Stimulated activated CD4-positive, alpha-beta T cell treated with anti-CD3 and anti-CD28 coated beads, Interleukin-2, amount 100 ng/mL, for 24 hours (primary cell): ENCODE measurements at places on chromosomes 7 and 10.

DNA sequence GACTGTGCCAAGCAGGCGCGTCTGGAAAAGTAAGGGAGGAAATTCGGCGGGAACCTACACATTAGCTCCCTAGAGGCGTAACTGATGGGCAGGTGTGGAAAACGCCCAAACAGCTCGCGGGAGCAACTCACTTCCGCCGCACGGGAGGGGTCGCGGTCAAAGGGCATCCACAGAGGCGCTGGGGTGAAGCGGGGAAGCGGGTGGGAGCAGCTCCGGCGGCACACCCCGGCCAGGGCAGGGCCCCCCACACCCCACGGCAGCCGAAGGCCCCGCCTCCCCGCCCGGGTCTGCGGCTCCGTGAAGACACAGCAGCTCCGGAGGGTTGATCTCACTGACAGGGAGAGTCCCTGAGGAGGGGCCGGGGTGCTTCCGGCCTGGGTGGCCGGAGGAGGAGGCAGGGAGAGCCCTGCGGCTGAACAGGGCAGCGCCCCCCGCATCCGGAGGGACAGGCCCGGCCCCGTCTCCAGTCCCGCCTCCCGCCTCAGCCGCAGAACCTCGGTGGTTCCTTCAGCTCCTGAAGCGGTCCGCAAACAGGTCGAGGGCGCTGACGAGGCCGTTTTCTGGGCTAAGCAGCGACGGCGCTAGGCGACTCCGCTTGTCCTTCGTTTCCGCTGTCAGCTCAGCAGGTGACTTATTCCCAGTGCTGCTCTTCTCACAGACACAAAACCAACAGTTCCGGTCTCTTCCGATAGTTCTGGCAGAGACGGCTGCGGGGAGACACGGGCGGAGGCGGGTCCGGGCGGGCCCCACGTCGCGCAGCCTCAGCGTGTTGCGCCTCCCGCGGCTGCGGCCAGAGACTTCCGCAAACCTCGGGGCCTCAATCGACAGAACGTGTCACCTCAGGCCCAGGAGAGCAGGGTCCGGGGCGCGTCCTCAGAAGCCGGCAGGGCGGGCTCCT, 276.1 kb downstream of the DNAJB6 start:
- peak; percentile 48 for DNase-seq

DNA sequence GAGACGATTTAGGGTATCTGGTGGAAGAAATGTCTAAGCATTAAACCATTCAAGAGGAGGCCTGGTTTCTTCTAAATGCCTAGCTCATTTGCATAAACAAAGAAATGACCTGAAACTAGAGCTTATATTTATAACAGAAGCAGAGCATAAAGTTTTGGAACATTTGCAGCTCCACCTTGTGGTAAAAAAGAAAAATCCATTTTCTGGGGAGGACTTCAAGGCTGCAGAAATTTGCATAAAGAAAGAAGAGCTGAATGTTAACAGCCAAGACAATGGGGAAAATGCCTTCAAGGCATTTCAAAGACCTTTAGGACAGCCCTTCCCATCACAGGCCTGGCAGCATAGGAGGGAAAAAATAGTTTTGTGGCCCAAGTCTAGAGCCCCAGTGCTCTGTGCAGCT, 362.0 kb downstream of the ZNF248 start:
- no peak for DNase-seq

- no peak for DNase-seq
These were observed 167.1 kb upstream of the TNRC18 start for GRCh38 chr7:5590596-5591277.

DNA sequence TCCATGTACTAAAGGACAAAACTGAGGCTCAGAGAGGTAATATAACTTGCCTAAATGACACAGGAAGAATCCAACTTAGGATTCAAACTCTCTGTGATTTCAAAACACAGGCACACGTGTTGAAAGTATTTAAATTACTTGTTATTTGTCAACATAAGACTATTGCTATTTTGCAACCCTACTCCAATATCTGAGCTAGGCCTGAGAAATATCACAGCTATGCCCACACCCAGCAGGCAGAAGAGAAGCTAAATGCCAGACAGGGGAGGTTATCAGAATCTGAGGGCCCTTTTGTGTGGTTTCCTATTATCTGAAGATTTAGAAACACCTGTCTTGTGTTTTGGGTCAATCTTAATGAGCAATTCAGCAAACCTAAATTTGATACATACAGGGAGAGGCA, 204.3 kb downstream of the ANK3 start:
- no peak for DNase-seq

DNA sequence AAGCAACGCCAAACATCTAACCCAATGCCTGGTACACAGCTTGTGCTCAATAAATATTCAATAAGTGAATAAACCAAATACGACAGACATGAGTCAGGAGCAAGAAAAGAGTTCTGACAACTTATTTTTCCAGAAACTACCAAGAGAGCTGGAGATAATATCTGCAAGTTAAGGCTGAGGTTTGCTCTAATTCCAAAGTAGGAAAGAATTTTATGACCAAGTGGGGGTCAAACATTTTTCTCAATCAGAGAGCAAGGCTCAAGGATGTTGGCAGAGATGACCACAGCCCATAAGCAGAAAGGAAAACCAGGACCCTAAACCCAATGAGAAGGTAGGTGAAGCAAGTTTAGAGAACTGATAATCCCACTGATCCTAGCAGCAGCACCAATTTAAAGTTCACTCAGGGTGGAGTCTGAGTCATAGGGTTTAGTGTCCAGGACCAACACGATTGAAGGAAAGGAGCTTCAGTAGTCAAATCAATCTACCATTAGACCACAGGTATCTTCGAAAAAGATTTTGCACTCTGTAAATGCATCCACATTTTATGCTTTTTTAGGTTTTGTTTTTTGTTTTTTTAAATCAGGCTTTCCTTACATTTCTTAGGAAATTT, 49.3 kb upstream of the KCNIP2 start:
- DNase-seq: no peak

DNA sequence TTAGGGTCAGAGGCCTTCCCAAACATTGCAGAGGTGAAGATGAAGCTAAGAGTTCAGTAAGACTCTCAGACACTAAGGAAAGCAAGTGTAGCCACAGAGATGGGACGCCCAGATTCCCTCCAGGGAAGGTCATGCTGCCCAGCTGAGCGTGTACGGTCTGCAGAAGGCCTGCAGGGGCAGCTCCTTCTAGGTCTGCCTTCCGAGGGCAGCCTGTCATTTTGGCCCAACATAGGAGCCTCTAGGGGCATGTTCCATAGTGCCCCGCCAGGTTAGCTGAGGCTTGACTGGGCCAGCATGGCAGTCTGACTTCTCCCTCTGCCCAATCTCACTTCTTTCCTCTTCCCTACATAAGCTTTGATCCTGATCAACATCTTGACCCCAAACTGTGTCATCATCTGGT, 130.7 kb downstream of the PIP4K2A start:
- DNase-seq: no peak

DNA sequence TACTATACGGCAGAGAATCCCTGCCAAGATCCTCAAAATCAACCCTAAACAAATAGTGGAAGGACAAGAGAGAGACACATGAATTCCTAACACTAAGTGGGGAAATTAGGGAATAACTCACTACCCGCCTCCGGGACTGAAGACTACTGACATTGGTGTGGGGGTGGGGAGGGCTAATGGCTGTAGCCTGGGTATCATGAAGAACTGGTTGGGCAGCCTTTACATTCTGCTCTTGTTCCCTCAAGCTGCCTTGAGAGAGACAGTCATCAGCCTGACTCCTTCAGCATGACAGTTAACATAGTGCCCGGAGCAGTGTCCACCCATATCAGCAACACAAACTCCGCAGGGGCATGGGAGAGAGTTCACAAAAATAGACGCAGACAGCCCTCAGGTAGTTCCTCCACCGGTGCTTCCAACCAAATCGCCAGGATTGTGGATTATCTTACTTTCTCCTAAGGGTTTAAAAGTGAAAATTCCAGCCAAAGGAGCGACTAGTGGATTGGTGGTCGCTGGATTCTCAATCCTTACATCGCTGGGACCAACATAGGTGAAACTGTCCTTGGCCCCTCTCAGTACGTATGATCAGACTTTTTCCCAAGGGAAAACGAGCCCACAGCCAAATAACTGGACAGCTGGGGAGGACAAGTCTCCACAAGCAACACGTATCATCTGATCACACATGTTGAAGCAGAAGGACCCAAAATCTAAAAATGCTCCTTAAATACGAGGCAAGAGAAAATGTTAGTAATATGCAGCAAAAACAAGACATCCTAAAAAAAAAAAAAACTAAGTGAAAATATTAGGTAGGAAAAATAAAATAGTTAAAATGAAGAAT, 22.6 kb downstream of the TMEM254 start:
- no peak for DNase-seq

GRCh38 chr10:99631496-99631895, 11.3 kb upstream of the SLC25A28 start:
- no peak for DNase-seq

GRCh38 chr7:90262438-90262837, 17.5 kb downstream of the CFAP69 start:
- DNase-seq: no peak

GRCh38 chr10:14349081-14349480, 18.4 kb upstream of the FRMD4A start:
- no peak for DNase-seq

- DNase-seq: no peak
These were observed 17.7 kb downstream of the CLIP2 start for GRCh38 chr7:74306730-74307469.

DNA sequence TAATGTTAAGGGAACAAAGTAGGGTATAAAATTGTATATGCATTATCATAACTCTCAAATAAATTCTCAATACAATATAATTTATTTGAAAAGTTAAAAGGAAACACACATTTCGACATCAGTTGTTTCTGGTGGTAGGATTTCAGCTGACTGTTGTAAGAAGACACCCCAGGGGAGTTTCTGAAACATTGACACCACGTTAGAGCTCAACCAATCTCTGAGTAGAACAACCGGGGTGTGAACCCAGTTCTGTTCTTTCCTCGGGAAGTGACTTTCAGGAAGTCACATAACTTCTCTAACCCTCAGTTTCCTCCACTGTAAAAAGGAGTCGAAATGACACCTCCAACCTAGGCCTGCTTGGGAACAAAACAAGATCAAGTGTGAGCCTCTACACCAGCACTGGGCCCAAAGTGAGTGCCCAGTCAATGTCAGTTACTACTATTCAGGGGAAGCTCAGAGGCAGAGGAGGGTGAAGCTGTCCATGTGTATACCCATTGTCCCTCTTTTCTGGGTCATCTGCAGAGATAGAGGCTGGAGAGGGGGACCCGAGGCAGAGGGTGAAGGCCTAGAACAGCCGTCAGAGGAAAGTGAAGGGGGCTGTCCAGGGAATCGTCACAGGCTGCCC, 67.1 kb downstream of the AOAH start:
- no peak for DNase-seq

- peak; percentile 14 for DNase-seq
These were observed 64.4 kb upstream of the AHR start for GRCh38 chr7:17234030-17234397.

GRCh38 chr7:117230276-117231046, 92.4 kb downstream of the WNT2 start:
- DNase-seq: no peak

DNA sequence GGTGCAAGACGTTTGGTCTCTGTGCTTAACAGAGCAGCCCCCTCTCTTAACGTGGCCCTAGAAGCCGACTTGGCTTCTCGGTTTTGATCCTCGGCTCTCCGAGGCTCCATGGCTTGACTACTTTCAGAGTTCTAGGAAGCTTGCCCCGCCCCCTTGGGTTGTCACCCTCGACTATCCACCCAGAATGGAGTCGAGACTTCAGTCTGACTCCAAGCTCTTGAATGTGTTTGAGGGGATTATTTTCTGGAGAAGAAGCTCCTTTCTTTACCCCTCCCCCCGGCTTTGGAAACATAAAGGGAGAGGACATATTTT, 448 bp downstream of the SEC24C start:
- peak; percentile 75 for DNase-seq

- DNase-seq: peak; percentile 76
These were observed 529 bp downstream of the TASOR2 start for GRCh38 chr10:5684971-5685763.

DNA sequence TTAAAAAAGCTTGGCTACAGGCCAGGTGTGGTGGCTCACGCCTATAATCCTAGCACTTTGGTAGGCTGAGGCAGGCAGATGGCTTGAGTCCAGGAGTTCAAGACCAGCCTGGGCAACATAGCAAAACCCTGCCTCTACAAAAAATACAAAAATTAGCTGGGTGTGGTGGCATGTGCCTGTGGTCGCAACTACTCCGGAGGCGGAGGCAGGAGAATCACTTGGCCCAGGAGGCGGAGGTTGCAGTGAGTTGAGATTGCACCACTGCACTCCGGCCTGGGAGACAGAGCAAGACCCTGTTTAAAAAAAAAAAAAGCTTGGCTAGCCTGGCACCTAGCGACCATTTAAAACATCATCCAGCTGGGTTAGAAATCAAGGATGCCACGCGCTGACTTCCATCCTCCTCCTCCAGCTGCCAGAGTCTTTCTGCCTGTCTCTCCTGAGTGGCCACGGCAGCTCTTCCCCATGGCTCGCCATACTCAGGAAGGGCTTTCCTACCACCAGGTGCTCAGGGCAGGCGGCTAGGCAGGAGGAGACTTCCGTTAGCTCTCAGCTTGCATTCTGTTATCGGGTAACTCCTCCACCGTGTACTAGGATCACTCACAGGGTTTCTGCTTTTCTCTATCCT, 45.0 kb downstream of the DENND2A start:
- DNase-seq: no peak

DNA sequence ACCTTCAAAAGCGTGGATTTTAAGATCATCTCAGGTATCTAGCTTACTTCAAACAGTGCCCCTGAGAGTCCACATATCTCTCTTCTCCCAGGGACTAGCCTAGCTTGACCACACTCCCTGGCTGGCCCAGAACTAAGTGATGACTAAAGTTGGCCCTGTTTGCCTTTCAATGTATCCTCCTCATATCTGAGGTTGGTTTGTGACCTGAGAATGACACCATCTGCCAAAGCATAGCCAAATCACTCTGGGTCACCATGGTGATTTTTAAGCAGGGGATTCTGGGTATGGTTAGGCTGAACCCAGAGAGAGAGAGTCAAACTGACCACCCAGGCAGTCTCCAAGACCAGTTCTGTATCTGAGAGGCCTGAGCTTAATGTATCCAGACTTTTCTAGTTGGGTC, 16.2 kb downstream of the CNNM1 start:
- DNase-seq: no peak

DNA sequence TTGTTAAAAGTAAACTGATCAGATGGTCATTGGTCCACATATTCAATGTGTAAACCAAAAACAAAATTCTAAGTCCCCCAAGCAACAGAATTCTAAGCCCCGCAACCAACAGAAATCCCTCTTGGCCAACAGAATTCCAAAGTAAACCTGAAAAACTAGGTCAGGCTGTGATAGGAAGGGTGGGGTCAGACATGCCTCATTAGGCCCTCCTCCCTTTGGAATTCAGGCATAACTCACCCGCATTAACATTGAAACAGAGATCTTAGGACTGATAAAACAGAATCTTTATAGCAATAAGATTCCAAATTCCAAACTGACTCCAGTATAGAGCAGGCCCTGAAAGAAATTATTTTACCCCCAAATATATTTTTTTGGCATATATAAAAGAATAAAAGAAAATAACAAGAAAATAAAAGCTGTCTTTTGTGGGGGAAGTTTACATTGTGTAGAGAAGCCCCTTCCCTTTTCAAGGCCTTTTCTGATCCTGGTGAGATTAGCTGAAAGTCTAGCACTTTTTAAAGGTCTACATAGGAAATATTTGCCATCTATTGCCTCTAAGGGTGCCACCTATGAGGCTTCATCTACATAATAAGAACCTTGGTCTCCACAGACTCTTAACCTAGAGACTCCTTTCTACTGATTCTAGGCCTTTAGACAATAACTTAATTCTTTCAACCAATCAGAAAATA, 30.5 kb downstream of the GNAT3 start:
- DNase-seq: no peak
